ENCODE measurements at places on chromosomes 13 and 19.

GRCh38 chr13:39596685-39597084 lies 6.3 kb downstream of the LHFPL6 start:
- DNase-seq = no peak

DNA sequence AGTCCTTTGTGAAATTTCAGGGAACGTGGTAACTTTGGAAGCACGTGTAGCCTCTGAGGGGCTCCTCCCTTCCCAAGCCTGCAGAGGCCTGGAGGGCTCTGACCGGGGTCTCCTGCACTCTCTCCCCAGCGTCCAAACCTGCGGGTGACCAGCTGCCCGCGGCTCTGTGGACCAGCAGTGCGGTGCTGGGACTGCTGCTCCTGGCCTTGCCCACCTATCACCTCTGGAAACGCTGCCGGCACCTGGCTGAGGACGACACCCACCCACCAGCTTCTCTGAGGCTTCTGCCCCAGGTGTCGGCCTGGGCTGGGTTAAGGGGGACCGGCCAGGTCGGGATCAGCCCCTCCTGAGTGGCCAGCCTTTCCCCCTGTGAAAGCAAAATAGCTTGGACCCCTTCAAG lies 2.7 kb upstream of the TPGS1 start:
- DNase-seq = no peak

DNA sequence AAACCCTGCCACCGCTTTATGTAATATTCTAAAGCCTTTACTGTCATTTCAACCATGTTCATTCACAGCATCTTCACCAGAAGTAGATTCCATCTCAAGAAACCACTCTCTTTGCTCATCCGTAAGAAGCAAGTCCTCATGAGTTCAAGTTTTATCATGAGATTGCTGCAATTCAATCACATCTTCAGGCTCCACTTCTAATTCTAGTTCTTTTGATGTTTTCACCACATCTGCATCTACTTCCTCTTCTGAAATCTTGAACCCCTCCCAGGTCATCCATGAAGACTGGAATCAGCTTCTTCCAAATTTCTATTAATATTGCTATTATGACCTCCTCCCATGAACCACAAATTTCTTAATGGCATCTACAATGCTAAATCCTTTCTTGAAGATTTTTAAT lies 83.9 kb downstream of the FOXO1 start:
- no peak for DNase-seq

- DNase-seq = no peak
Observed at GRCh38 chr13:48561466-48562235, 28.8 kb upstream of the RCBTB2 start.

GRCh38 chr13:98961503-98962105 lies 16.3 kb downstream of the DOCK9 start:
- DNase-seq = no peak

GRCh38 chr13:74132152-74132775 lies 1.9 kb downstream of the KLF12 start:
- no peak for DNase-seq

- no peak for DNase-seq
Observed at GRCh38 chr19:49875857-49876421, 1.2 kb downstream of the AKT1S1 start.

- no peak for DNase-seq
Observed at GRCh38 chr13:101730420-101731000, 278.0 kb downstream of the ITGBL1 start.

DNA sequence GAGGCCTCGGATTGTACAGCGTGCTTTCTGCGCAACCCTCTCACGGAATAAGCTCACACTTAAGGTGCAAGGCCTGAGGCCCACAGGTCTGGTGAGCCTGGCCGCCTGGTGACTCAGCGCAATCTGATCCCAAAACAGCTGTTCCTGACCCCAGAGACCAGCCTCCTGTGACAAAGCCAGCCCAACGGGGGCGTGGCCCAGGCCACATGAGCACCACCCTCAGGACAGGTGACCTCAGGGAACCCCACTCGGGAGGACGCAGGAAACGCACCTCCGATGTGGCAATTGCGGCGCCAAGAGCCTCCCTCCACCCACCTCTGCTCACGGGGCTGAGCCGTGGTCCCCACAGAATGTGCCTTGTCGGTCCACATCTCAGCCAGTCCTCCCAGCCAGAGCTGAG lies 26.4 kb downstream of the GRTP1 start:
- DNase-seq = no peak

- DNase-seq = no peak
Observed at GRCh38 chr13:89163096-89163495, 1491.9 kb downstream of the SLITRK5 start.

- no peak for DNase-seq
Observed at GRCh38 chr19:12867120-12868099, 13.8 kb downstream of the DNASE2 start.

GRCh38 chr13:46392967-46393366 lies 5.9 kb upstream of the RUBCNL start:
- DNase-seq = no peak

DNA sequence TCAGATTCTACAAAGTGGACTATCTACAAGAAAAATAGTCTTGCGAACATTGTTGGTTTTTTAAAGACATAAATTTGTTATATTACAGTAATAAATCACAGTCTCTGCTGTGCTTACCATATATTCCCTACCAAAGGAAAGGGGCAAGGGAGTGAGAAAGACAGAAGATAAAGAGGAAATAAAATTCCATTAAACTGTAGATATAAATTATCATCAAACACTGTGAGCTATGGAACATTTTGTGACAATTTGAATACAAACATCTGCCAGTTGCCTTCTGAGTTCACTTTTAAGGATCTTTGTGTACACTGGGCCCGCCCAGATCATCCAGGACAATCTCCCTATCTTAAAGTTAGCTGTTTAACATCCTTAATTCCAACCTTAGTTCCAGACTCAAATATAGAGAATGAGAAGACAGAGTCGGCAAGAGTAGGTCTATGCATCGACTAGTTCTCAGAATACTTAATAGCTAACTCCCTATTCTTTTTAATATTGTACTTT lies 122.8 kb downstream of the NUFIP1 start:
- DNase-seq = no peak

DNA sequence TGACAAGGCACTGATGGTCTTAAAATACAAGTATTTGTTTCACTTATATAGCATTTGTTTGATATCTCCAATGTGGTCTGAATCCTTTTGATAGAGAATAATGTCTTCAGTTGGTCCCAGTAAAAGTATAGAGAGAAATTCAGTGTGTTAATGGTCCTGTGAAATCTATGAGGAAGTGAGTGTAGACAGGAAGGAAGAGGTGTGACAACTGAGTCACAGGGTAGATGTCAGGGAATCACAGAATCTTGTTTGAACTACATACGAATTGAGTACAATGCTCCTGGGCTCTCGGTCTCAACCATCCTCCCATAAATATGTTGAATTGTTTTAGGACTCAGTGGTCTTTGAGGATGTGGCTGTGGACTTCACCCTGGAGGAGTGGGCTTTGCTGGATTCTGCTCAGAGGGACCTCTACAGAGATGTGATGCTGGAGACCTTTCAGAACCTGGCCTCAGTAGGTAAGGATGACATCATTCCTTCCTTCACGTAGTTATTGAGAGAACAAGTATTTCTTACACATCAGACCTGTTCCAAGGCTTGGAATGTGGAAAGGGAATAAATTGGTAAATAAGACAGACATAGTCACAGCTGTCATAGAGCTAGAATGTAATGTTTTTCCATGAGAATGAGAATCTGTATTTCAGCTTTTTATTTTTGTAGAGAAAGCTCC lies 9.1 kb downstream of the ZNF555 start:
- DNase-seq = no peak

DNA sequence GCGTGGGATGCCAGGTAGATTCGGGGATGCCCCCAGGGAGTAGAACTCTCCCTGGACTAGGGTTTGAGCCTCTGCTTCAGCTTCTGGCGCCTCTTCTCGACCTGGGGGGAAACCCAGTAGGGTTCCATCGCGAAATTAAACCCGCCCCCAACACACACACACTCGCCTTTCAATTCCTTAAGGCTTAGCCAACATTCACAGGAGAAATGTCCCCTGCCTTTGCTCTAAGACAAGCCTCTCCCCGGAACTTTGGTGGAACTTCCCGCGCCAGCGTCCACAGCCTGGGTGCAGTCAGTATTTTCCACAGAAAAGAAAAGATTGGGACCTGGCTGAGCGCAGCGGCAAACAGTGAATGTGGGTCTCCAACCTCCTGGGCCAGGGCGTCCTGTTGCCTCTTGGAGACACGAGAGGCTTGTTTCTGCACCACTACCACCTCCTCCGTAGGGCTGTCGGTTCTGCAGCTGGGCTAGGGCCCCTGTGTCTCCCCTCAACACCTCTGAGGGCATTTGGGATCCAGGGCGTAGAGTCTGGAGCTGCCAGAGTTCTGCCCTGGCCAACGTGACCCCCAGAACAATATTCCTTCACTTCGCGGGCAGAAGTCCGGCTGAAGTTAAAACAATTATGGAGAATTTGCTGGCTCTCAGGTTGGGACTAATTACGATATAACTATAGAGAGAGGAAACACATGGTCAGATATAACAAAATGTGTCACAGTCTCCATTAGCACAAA lies 3.2 kb downstream of the PDX1 start:
- DNase-seq = no peak

GRCh38 chr13:19596960-19597361 lies 35.6 kb upstream of the TPTE2 start:
- no peak for DNase-seq

DNA sequence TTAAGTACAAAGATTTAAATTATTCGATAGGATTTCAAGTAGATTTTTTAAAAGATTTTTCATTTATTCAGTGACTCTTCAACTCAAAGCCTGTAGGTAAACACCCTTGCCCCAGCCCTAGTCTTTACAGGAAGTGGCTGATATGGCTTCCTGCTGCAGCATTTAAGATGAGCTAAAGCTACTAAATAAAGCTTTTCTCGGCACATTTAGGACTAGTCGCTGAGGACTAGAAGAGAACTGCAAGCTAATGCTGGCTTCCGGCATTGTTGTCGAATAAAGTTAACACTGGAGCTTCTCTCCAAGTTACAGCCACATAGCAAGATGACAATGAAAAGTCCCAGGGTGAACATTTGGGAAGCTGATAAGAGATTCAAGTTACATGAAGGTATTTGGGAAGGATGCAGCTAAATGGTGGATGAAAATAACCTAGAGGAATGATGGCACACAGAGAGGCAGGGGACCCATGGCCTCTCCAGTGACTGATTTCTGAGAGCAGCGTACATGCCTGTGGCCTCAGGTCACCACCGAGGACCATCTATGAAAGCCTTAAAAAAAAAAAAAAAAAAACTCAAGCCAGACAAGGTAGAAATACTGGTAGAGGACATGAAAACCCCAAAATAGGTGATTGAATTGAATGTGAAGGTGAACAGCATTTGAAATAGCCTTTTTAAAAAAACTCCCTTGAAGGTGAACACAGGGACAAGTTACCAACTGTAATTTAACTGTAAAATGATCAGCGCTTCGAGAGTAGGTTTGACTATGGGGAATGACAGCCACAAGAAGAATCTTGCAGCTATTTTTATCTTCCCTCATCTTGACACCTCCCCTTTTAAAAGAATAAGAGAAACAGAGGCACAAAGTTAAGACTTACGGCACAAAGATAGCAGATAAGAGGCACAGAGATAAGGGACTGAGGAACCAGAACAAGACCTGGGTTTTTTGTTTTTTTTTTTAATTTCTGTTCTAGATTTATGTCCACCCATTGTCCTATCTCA lies 155.4 kb downstream of the DCT start:
- DNase-seq = no peak

- no peak for DNase-seq
Observed at GRCh38 chr13:71871176-71871754, 4.3 kb upstream of the DACH1 start.

GRCh38 chr19:29588095-29588494 lies 18.0 kb upstream of the POP4 start:
- DNase-seq = no peak

- DNase-seq = no peak
Observed at GRCh38 chr13:49524740-49525501, 29.2 kb downstream of the PHF11 start.

DNA sequence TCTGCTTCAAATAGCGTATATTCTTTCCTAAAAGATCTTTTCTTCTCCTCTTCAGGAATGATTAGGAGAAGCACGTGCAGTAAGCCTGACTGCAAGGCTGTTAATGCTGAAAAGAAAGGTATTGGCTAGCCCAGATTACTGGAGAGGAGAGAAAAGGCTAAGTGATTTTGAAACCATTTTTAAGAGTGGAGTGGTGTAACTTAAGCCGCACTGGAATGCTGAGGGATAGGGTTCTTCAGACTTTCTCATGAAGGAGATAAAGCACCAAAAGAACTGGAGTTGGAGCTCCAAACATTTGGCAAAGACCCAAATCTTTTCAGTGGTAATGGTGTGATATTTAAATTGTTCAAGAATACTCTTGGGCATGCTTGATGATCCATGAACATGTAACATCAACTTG lies 388.3 kb downstream of the COG6 start:
- DNase-seq = no peak

- DNase-seq = no peak
Observed at GRCh38 chr19:51695088-51695487, 2.0 kb downstream of the SPACA6 start.

DNA sequence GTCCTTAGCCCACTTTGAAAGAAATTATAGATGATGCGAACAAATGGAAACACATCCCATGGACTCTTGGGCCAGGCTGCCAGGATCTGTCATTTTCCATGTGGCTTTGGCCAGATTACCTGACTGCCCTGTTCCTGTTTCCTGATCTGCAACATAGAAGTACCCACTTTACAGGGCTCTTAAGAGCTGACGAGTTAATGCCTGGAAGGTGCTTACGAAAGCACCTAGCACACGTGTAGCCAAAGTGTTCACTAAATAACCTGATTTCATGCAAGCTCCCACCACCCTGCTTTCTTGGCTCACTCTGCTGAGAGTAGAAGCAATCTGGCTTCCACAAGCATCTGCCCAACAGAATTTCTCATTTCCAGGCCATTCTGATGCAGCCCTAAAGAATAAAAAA lies 575.2 kb downstream of the MYO16 start:
- DNase-seq = no peak

- no peak for DNase-seq
Observed at GRCh38 chr13:49022472-49023144, 46.9 kb downstream of the FNDC3A start.

Measured in stimulated activated CD4-positive, alpha-beta T cell treated with anti-CD3 and anti-CD28 coated beads, Interleukin-1b, Interleukin-23, amount 100 ng/mL, for 1 hour (primary cell).